ENCODE measurements at places on chromosomes 13 and 19.

DNA sequence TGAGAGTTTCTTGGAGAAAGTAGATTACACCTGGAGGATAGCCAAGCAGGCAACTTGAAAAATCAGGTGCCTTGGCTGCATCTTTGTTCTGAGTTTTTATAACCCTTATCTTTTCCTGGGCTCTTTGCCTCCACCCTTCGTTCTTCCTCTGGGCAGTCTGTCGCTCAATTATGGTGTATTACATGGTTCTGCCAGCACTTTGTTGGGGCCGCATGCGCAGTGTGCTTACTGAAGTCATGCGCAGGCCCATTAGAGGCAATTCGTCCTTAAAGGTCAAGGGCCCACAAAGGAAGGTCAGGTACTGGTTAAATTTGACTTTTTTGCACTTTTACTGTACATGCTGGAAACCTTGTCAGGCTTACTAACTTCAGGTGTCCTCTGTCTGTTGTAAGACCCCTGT is 761.9 kb upstream of the SLITRK5 start:
- no peak for DNase-seq

DNA sequence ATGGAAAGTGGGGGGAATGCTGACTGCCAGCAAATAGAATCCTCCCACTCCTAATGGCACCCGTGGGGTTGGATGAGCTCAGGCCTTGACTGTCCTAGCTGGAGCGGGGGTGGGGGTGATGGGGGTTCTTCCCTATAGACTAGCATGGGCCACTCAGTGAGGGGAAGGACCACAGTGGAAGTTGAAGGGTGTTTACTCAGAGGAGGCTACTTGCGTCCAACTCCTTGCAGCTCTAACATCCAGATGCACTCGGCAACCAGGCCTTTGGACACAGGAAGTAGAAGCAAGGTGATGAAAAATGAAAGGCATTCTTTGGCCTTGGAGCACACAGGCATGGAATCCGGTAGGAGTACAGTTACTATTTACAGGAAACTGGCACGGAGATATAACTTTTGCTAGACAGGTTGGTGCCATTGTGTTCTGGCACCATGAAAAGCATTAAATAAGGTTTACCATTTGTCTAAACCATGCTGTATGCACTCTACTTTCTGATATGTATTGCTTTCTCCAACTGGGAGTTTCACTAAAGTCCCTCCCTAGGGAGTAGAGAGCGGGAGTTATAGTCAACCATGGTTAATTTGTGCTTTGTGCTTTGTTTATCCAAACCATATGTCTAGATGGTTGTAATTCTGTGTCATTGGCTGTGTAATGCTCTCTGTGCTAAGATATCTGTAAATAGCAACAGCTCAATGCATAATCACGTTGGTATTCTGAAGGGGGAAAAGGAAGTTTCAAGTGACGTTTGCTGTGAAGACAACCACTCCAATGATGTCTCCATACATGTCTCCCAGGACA is 125.3 kb downstream of the TSHZ3 start:
- no peak for DNase-seq

DNA sequence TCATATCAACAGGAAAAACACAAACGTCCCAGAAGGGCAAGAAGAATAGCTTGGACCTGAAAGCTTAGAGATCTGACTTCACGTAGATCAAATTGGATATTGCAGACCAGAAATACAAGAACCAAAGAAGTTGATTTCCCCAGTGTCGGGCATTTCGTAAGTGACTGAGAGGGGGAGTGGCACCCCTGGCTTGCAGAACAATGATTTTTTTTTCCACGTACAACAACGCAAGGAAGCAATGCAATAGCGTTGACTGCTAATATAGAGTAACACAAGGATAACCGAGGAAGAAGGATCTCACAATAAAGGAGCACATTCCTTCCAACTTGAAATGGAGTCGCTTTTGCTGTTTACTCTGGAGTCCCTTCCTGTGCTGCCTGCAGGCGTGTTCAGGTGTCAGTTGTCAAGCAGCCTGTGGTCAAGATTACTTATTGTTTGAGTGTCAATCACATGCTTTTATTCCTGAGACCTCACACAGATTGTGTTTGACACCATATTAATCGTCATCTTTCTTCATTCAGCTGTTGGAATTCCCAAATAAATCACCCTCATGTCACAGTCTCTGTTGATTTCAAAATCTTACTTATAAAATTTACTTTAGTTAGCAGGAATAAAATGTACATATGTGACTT is 139.4 kb downstream of the FREM2 start:
- DNase-seq: no peak

GRCh38 chr13:24074678-24075077 is 85.8 kb upstream of the SPATA13 start:
- no peak for DNase-seq

- DNase-seq: no peak
Observed at GRCh38 chr13:44331912-44332851, 41.4 kb upstream of the SERP2 start.

DNA sequence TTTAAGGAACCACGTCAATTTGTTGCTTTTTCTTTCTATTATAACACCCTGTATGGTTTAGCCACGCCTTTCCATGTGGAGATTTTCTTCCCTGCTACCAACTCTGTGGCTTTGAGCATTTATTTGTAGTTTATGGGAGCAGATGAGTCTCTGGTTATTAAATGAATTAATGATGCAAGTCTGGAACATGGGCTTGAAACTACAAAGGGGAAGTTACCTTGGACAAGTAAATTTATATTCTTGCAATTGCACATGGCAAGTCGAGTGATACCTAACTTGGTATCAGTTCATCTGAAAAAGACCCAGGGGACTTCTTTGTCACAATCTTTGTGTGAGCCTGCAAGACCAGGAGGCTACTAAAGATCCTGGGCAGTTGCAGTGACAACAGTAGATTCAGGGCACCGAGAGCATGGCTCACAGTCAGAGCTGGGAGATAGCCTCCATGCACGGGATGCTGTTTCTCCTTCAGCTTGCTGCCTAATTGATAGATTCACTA is 24.4 kb downstream of the B3GLCT start:
- no peak for DNase-seq

GRCh38 chr19:38389101-38389925 is 816 bp downstream of the SPRED3 start:
- no peak for DNase-seq

GRCh38 chr13:100944791-100945345 is 270.3 kb upstream of the TMTC4 start:
- no peak for DNase-seq

DNA sequence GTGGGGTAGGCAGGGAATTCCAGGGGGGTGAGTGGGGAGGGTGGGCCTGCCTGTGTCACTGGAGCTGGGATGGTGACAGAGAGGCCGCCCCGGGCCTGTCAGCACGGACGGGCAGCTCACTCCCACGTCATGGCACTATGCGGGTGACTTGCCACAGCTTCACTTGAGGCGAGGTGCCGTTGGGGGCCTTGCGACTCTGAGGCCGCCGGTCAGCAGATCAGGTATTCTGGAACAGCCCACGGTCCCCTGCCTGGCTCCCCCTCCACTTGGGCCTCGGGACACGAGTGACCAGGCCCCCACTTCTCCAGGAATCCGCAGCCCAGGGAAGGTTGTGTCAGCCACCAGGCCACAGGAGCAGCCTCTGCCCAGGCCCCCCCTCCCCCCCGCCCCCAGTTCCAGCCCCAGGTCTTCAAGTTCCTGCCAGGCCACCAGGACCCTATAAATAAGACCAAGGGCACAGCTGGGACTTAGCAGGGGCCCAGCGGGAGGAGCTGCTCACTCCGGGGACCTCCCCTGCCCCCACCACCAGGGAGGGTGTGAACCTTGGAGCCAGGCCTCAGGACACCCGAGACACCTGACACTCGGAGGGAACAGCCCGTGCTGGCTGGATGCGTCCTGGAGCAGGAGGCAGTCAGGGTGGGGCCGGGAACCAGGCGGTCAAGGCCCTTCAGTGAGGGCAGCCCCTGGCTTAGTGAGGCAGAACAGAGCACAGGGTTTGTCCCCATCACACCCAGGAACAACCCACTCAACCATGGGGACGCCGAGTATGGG is 2.7 kb upstream of the MIDN start:
- no peak for DNase-seq

DNA sequence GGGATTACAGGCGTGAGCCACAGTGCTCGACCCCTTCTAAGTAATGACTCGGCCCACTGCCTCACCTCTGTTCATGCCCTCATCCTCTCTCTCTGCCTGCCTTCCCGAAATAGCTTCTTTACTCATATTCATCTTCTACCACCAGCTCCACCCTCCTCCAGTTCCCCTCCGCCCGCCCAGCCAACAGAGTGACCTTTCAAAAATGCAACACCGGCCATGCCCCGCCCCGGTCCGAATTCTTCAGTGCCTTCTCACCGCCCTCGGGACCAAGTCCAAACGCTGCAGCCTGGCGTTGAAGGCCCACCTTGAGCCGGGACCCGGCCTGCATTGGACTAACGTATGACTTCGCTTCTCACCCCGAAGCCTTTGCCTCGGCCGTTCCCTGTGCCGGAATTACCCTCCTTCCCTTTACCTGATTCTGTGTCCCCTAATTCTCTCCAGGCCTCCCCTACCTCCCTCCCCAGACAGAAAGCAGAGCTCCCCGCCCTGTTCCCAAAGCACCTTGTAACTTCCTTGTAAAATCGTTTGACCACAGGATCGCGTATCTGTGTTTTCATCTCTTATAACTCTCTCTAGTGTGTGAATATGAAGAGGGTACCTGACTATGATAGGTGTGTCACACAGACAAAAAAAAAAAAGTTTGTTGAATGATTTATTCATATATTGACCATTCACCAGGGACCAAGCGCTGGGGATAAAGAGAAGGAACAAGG is 8.1 kb upstream of the MUC16 start:
- no peak for DNase-seq

- no peak for DNase-seq
Observed at GRCh38 chr19:40592170-40592569, 9.0 kb upstream of the LTBP4 start.

- no peak for DNase-seq
Observed at GRCh38 chr19:28726533-28727479, 486.1 kb downstream of the UQCRFS1 start.

GRCh38 chr13:42127047-42127446 is 78.6 kb downstream of the DGKH start:
- no peak for DNase-seq

DNA sequence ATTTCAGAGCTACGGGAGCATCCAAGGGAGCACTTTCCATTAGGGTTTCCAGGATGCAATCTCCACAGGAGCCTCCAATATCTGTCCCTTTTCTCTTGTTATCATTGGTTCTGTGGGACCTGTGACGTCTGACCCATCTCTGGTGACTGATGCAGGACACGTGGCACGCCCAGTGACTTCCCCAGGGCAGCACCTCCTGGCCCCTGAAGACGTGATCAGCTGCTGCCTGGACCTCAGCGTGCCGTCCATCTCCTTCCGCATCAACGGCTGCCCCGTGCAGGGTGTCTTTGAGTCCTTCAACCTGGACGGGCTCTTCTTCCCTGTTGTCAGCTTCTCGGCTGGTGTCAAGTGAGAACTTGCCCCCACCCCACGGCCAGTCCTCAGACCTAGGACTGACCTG is 25.5 kb downstream of the RYR1 start:
- DNase-seq: no peak

DNA sequence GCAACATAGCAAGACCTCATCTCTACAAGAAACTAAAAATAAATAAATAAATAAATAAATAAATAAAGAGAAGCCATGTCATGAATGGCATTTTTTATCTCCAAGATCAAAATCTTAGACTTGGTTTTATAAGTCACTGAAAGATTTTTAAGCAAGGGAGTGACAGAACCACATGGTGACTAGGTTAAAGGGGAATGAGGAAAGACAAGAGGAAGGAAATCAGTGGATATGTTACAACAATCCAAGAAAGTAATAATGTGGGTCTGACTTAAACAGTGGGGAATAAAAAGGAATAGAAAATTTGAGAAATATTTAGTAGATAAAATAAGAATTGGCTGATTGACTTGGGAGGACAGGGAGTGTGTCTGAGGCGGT is 18.8 kb upstream of the MED4 start:
- DNase-seq: no peak

DNA sequence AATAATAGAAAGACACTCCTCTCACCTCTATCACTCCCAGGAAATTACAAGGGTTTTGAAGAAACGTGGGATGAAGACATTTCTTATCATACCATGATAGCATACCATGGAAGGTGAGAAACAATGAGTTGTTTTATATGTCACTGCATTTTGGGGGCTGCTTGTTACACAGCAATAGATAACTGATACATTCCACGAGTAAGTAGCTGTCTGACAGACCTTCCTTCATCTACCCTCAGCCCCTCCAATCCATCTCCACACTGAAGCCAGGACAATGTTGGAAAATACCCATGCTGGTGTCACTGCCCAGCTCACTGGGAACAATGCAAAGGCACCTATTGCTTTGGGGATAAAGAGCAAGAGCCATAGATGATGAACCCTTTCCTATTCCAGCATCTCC is 68.9 kb upstream of the USP29 start:
- DNase-seq: no peak

GRCh38 chr13:21014502-21015170 is 46.8 kb downstream of the LATS2 start:
- no peak for DNase-seq

- no peak for DNase-seq
Observed at GRCh38 chr19:41031916-41032315, 40.8 kb downstream of the CYP2B6 start.
